HTR-8/SVneo (cell line): ENCODE measurements at places on chromosomes 5 and 9.

GRCh38 chr9:106920701-106921283 is 57.8 kb downstream of the ZNF462 start:
- no peak for DNase-seq

- DNase-seq, result no peak
These were observed 379.5 kb upstream of the EDIL3 start for GRCh38 chr5:84764227-84764626.

- DNase-seq, result no peak
These were observed 18.8 kb upstream of the RGS3 start for GRCh38 chr9:113444736-113445135.

- no peak for DNase-seq
These were observed 7.1 kb upstream of the PJA2 start for GRCh38 chr5:109416882-109417281.

DNA sequence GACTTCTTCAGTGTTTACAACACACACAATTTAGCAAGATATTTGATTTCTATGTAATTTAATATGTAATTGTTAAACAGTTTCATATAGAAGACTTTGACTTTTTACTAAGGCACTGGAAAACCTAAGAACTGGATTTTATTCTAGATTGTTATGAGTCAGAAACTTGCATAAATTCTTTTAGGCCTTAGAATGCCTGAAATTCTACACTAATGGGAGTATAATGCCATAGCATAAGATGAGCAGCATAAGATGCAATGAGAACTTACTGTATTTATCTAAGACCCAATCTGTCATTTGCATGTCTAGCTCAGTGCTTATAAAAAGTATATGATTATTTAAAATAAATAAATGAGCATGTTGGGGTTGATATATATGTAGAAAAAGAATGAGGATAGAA is 285.2 kb downstream of the CDH12 start:
- DNase-seq, result no peak

DNA sequence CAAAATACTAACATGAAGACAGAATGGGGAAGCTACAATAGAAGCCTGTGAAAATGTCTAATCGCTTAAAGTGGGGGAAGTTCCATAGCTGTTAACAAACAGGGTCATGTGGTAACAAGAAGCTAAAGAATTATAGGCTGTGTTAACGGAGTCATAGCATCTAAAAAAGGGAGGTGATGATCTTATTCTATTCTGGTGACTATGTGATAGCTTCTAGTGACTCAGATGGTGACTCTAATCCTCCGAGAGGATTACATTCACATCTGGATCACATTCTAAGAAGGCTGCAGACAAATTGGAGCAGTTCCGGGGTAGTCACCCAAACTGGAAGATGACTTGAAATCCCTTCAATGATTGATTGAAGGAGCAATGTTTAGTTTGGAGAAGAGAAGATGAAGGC is 142.1 kb downstream of the LIFR start:
- no peak for DNase-seq

DNA sequence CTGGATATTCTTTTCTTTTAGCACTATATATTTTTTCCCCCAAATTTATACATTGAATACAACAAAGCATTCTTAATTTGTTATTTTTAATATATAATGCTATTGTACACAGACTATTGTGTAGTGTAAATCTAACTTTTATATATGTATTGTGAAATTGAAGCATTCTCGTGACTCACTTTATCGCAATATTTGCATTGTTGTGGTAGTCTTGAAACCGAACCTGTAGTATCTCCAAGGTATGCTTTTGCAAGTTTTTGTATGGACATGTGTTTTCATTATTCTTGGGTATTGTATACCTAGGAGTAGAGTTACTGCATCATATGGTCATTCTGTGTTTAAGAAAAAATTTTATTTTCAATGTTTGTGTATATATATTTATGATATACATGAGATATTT is 49.6 kb downstream of the NSD1 start:
- DNase-seq, result no peak

DNA sequence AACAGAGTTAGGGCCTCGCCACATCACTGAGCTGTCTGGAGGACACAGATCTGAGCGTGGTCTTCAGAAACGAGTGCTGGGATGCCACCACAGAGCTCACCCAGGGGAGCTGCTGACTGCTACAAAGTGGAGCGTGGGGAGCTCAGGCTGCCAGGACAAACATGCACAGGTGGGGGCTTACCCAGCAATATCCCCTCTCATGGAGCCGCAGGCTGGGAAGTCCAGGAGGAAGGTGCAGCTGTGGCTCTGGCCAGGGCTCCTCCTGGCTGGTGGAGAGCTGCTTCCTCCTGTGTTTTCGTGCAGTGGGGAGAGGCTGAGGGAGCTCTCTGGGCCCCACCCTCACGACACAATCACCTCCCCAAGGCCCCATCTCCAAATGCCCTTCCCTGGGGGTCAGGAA is 368.6 kb upstream of the IRX4 start:
- DNase-seq, result no peak

GRCh38 chr5:35990520-35990919 is 670 bp downstream of the UGT3A1 start:
- DNase-seq, result no peak

GRCh38 chr9:20906326-20906725 is 125.1 kb downstream of the HACD4 start:
- no peak for DNase-seq

DNA sequence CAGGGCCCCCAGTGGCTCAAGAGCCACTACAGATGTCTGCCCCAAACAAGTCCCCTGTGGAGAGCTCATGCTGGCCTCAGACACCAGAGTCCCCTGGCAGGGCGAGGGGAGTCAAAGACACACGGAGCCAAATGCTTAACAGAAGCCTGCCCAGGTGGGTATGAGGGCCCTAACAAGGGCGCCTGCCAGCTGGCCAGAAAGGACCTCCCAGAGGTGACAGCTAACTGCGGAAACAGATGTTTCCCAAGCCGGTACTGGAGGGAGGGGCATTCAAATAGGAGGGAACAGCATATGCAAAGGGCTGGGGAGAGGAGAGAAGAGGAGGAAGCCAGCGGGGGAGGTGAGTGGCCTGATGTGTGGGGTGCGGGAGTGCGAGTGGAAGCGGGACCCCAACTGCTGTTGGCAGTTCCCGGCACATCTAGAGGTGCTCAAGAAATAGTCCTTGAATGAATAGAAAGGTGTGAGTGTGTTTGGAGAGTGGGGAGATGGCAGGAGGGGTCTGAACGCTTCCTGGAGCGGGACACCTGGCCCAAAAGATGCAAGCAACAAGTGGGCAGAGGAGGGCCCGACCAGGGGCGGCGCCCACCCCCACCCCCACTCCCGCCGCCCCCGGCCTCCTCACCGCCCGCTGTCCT is 824 bp downstream of the MXD3 start:
- no peak for DNase-seq

- no peak for DNase-seq
These were observed 33.1 kb downstream of the KDM4C start for GRCh38 chr9:6790866-6791265.

- DNase-seq, result no peak
These were observed 499.2 kb downstream of the BNC2 start for GRCh38 chr9:16371306-16371705.

DNA sequence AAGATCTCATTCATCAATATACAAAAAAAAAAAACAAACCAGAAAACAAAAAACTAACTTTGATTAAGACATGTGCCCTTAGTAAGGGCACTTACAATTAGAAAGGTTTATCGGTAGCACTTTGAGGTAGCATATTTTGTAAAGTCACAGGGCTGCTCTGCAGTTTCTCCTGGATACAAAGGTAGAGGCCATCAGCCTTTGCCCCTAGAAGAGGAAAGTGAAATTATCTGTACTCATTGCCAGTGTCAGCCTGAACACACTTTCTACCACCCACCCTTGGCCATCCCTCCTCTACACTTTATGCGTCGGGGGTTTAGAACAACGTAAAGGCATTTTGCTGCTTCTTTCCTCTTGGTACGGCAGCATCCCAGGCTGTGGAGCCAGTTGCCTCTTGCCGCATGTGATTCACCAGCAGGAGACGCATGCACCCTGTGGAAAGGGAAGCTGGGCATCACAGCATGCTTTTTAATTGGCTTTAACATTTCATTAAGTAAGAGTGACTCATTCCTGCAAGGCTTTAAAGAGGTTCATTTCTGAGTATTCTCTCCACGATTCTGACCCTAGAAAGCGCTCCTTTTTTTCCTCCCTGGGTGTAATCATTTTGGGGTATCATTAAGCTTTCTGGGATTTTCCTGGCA is 84.6 kb downstream of the CEMIP2 start:
- no peak for DNase-seq

- no peak for DNase-seq
These were observed 301.5 kb downstream of the SEMA5A start for GRCh38 chr5:9244417-9244816.

DNA sequence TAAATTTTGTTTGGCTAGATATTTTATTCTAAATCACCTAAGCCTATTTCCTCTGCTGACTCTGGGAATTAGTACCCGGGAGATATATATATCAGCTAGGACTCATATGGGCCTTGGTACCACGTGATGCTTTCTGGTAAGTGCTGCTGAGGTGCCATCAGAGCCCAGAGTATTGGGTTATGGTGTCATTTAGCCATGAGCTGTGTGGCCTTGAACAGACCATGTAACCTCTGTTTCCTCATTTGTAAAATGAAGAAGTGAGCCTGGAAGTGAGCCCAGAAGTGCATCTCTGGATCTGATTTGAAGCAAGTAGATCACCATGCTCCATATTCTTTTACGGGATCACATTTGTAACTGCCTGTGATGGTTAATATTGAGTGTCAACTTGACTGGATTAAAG is 126.1 kb downstream of the GPBP1 start:
- no peak for DNase-seq

DNA sequence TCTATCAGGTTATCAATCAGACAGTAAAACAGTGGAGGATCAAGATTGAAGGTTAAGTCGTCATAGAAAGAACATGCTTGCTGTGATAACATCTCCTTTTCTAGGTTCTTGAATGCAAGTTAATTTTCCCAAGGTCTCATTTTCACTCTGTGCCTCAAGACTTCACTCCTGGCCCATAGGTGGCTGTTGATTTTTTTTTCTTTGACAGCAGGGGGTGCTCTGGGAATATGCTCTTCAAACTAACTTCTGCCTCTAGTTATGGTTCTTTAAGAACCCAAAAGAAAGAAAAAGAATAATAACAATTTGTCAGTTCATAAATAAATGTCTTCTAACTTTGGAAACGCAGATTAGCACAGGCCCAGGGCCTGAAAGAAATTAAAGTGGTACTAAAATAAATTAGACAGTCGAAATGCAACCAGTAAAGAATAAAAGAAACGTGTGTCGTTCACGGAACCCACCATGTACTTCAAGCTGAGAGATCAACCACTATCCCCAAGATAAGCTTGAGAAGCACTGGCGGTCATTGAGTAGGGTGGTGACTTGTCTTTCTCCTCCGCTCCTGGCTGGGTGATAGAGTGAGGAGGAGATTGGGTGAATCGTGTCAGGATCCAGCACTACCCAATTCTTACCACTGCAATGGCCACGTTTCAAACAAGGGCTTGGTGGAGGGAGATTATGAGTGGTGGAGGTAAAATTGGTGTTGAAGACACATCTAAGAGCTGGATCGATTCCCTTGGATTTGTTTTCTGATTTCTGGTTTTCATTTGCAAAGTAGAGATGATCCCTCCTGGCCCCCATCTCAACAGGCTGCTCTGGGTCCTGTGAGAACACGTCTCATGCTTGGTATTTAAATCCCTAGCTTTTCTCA is 93.4 kb upstream of the IRX4 start:
- no peak for DNase-seq

GRCh38 chr9:110814159-110814558 is 145.6 kb downstream of the MUSK start:
- DNase-seq, result peak; percentile 20

- no peak for DNase-seq
These were observed 21.7 kb downstream of the FAM78A start for GRCh38 chr9:131254626-131255025.

DNA sequence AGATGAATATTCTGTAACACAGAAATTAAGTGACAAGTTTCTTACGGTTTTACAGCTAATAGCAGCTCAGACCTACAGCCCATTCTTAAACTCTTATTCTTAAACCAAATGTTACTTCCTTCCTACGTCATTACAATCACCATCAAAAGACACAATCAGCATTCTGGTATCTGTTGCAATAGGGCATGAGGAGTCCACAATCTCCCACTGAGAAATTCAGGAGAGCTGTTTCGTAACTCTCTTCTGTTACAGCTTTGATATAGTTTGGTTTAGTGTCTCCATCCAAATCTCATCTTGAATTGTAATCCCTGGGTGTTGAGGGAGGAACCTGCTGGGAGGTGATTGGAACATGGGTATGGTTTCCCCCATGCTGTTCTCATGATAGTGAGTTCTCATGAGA is 163.4 kb downstream of the GAS1 start:
- no peak for DNase-seq

DNA sequence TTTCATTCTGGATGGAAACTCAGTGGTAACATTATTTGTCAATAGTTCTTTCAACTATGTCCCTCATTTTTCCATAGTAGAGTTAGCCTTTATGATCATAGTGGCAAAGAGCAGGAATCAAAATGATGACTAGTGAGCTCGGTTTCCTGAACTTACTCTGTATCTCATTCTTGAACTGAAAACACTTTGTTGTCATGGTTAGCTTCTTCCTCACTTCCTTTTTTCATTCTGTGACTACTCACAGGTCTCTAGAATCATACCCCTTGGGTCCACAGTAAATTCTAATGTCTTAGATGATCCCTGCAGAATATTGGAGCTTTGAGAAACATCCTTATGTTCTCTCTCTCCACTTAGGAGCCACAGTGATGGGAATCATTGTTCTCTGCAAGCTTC is 29.4 kb upstream of the RECK start:
- DNase-seq, result no peak

GRCh38 chr5:140356853-140357725 is 2.9 kb upstream of the SLC4A9 start:
- DNase-seq, result no peak

DNA sequence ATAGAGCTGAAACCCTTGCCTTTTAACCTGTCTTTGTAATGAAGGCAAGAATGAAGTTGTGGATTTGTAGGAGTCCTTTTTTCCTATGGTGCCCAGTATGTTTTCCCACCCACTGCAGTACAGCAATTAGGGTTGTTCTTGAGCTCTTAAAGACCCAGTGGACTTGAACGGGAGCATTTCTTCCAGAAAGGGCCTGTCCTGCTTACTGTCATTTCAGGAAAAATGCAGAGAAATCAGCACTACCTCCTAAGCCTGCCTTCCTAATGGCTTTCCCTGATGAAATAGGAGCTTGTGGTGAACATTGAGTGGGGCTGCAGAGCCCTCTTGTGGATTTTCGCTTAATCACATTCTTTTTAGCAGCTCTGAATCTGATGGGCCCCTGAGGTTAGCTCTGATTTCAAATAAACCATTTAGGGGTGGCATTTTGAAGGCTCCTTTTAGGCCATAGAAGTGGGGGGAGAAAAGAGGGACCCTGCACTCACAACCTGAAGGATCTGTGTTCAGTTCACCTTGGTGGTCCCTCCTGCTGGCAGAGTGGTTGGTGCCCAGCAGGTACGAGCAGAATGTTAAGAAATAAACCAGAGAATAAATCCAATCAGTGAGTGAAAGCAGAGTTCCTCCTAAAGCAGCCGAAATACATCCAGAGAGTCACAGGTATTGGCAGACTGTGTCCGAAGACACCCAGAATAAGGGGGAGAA is 188.0 kb upstream of the KLF9 start:
- DNase-seq, result peak; percentile 57

- DNase-seq, result no peak
These were observed 15.9 kb downstream of the EBF1 start for GRCh38 chr5:159083548-159084452.

DNA sequence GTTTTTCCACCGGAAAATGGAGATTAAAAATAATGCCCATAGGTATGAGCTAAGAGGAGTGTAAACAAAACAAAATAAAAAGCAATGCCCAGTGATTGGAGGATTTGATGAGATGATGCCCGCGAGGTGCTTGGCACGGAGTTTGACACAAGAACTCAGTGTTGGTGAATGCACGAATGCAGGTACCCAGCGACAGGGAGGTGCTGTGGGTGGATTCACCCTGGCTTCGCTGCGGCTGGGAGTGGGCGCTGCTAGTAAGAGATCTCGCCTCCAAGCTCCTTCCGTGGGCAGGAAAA is 526 bp upstream of the STXBP1 start:
- DNase-seq, result no peak
